ENCODE measurements at places on chromosomes 7 and 10.

- no peak for DNase-seq
These were observed 43.5 kb downstream of the MTPN start for GRCh38 chr7:135933509-135934188.

DNA sequence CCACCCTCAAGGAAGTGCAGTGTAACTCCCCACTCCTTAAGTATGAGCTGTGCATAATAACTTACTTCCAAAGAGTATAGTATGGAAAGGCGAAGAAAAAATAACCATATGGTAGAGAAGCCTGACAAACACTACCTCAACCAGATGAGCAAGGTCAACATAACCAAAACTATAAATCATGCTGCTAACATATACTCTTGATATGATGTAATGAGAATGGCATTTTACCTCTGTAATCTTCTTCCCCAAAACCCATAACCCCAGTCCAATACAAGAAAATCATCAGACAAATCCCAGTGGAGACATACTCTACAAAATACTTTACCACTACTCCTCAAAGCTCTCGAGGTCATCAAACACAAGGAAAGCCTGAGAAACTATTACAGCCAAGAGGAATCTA, 15.8 kb downstream of the OSBPL3 start:
- no peak for DNase-seq

DNA sequence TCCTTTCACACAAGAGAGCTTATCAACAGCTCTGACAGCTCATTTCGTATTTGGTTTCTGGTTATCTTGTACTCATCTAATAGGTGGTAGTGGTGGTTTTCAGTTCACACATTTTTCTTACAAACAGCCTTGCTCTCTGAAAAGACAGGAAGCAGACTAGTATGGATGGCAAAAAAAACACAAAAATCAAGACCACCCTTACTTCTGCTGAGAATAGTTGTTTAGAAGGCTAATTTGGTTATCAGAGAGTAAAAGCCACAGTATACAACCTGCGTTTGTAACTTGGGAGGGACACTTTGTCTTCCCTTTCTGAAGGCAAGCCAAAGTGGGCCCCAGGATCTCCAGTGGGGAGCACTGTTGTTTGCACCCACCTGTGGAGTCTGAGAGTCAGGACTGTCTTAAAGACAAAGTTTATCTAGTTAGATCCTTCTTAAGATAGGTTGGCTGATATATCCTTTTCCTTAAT, 68.0 kb downstream of the PIP4K2A start:
- no peak for DNase-seq

DNA sequence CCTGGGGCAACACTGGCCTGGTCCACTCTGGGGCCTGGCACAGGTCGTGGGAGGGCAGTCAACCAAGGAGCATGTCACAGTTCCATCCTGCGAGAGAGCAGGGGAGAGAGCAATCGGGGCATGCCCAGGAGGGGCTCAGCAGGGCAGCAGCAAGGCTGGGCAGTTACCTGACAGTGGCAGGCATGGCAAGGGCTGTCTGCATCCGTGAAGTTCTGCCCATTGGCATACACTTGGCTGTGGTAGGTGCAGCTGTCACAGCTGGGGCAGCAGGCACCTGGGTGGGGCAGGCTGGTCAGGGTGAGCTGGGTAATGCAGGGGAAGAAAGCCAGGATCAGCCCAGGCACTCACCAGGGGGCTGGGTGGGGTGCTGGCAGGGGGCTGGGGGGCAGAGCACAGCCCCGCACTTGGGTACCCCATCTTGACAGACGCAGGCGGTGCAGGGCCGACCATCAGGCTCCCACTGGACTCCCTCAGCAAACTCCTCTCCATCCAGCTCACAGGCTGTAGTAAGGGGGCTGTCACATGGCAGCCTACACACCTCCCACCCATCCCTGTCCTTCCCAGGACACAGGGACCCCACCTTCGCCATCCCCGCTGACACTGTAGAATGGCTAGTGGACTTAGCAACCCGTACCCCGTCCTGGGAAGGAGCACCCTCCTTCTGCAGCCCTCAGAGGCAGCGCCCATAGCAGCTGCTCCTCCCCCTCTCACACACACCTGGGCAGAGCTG, 17.8 kb downstream of the KCP start:
- no peak for DNase-seq

DNA sequence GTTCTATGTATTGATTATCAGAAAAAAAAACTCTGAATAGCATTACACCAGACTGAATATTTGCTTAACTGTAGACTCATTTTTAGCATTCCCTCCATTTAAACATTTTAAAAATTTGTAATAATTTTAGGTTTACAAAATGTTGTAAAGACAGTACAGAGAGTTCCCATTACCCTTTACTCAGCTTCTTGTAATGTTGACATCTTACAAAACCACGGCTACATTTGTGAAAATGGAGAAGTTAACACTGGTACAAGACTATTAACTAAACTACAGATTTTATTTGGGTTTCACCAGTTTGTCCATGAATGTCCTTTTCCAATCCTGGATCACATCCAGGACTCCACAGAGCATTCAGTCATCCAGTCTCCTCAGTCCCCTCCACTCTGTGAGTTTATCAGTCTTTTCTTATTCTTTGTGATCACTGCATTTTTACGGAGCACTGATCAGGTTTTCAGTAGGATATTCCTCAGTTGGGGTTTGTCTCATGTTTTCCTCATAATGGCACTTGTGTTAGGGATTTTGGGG, 130.0 kb upstream of the EEPD1 start:
- DNase-seq = no peak

DNA sequence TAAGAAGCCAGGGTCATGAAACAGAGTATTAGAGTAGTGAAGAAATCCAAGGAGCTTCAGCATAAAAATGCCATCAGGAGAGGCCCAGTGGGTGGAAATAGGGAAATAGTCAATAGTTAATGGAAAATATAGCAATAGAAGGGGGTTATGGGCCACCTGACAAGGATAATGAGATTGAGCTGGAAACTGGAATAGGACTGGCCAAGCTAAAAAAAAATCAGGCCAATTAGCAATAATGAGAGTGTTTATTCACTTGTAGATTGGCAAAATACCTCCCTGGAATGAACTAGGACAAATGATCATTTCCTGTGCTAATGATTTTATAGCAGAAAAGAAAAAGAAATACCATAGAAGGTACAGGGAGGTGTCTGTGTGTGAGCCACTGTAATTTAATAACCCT, 97.9 kb downstream of the PLCE1 start:
- no peak for DNase-seq

GRCh38 chr7:25206765-25207164, 21.5 kb downstream of the NPVF start:
- DNase-seq = no peak

DNA sequence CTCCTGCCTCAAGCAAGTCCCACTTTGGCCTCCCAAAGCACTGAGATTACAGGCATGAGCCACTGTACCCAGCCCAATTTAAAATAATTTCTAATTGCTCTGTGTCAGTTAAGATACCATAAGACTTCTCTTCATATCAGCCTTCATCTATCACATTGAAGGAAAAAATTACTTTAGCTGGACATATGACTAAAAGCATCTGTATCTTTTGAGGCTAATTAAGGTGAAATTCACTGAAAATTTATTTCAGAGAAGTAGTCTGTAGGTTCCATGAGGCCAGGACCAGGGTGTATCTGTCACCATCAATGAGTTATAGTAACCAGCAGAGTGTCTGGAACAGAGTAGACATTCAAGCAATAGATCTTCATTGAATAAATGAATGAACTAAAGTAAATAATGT, 205.2 kb upstream of the PHYHIPL start:
- DNase-seq = no peak

GRCh38 chr7:27262121-27262520, 19.5 kb downstream of the EVX1 start:
- no peak for DNase-seq

DNA sequence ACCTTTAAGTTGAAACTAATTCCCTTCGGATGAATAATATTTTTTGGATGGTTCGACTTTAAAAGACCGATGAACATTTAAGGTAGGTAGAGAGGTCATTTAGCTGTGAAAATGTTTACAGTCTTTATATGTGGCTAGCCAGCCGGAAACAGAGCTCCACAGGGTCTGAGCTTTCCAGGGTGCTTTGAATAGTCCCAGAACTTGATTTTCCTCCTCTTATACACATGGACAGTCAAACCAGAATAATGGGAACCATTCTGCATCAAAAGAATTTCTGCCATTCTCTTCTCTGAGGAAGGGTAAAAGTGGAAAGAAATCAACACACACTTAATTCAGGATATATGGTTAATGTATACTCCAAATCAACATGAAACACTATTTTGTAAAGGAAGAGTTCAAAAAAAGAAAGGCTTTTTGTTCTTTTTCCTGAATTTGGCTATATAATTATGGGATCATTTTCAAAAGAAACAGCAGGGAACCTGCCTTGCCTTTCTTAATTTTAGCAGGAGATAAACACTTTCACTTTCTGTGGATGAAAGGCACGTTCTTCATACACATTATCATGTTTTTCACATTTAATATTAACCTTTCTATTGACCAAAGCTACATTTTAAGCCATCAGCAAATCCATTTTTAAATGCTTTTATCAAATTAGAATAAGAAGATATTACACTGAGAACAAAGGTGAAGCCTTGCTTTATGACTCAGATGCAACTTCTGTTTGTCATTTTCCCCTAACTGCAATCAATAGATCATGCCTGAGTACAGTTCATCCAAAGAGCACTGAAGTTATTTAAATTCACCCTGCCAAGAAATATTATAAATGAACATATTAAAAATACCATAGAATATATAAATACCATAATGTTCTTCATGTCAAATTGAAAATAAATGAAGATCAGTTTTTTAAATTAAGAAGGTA, 307.3 kb downstream of the THSD7A start:
- no peak for DNase-seq

DNA sequence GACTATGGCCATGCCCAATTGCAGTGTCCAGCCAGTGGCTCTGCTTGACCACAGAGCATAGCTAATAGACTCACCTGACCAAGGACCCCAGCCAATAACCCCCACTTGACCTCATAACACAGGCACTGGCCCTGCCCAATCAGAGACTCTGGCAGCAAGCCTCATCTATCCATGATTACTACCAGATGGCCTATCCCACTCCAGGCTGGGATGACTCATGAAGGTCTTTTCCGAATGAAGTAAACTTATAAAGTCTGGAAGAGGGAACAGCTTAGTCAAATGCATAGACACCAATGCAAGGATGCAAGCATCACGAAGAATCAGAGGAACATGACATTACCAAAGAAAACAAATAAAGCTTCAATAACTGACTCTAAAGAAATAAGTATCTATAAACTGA, 141.4 kb downstream of the TMEM168 start:
- DNase-seq = no peak

- DNase-seq = peak; percentile 86
These were observed 10.8 kb downstream of the TLX1 start for GRCh38 chr10:101141616-101142532.

- no peak for DNase-seq
These were observed 430.2 kb downstream of the PTPRN2 start for GRCh38 chr7:158157460-158157859.

- no peak for DNase-seq
These were observed 274.6 kb upstream of the SMIM30 start for GRCh38 chr7:113392841-113393540.

DNA sequence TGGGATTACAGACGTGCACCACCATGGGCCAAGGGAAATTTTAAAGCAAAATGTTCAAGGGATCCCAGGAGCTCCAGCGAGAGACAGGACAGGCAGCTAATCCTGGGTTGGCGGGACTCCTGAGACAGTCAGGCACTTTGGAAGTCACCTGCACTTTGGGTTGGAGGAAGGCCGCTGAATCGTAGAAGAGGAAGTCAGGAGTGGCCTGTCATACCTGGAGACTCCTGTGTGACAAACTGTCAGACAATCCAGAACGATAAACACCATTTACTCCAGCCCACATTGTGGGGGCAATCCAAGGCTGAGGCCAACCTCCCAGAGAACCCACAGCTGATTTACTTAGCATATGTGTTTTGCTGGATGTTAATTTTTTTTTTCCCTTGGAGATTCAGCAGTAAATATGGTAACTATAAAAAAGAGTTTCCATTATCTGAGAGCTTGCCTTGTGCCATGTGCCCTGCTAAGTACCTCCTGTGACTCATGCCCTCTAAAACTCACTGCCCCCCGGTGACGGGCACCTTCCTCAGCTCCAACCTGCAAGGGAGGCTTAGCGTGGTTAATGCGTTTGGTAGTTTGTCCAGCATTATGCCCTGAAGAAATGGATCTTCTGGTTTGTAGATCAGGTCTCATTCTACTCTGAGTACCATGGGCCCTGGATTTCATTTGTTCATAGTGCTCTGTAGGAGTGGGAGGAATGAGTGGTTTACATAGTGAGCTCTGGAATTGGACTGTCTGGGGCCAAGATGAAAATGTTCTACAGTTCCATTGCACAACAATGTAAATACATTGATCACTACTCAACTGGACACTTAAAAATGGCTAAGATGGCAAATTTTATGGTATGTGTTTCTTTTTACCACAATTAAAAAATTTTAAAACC, 50.9 kb downstream of the ICA1 start:
- no peak for DNase-seq

DNA sequence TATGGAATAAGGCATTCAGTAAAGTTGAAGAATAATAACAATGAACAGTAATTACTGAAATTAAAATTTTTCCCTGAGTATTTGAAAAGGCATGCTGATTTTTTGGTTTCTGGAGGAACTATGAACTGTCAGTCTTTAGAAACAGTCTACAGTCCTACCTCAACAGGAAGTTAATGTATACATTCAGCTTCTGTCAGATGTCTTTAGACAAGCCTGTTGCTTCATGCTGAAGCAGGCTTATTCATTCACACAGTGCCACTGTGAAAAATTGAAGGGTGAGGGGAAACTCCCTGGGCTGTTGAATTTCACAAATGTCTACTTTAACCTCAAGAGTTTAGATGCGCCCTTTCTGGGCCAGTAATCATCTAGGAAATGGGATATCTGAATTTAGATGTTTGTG, 3.5 kb downstream of the NRF1 start:
- peak; percentile 17 for DNase-seq

GRCh38 chr10:122457934-122458333, 3.4 kb upstream of the HTRA1 start:
- no peak for DNase-seq

DNA sequence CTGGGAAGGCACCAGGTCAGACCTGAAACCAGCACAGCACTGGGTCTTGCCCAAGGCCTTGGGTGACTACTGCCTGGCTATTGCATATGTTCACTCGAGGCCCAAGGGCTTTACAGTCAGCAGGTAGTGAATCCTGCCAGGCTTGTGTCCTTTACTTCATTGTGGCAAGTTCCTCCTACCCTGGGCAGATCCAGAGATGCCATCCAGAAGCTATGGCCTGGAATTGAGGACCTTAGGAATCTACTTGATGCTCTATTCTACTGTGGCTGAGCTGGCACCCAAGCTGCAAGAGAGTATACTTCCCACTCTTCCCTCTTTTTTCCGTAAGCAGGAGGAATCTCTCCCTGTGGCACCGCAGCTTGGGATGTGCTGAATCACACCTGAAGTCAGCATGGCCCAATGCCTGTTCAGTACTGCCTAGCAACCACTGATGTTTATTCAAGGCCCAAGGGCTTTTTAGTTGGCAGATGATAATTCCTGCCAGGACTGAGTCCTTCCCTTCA, 246.7 kb upstream of the CTBP2 start:
- no peak for DNase-seq

GRCh38 chr7:135232087-135232486, 1.6 kb upstream of the STRA8 start:
- DNase-seq = no peak

- DNase-seq = no peak
These were observed 873.7 kb downstream of the NXPH1 start for GRCh38 chr7:9307131-9307530.
